Hindlimb muscle (tissue), 1 donor: ENCODE measurements at places on chromosomes 2 and 18. TPM values are rescaled to one million over a fixed set of nuclear protein-coding genes. Genes with fewer than 3 reads are reported as not detected.

The GFPT1 gene
- polyA plus RNA-seq, result 25.4 TPM

The CCDC85A gene
- polyA plus RNA-seq, result 6.1 TPM

The EVX2 gene
- not detected for polyA plus RNA-seq

- DNase-seq, result no peak
Measured at GRCh38 chr2:237231593-237231992, 145.9 kb downstream of the COPS8 start.

DNA sequence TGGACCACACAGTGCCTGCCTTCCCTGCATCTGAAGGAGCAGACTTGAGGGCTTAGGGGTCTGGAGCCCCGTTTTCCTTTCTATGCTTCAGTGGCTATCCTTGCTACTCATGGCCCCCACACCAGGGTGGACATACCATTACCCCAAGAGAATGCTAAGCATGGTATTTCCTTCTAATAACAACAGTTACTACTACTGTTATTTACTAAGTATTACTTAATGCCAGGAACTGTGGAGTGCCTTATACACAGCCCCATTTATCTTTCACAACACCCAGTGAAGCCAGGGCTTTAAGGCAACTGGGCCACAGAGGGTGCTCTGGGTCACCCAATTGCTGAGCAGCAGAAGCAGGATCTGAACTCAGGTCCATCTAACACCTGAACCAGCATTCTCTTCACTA is 5.8 kb upstream of the PAX8 start:
- DNase-seq, result no peak

DNA sequence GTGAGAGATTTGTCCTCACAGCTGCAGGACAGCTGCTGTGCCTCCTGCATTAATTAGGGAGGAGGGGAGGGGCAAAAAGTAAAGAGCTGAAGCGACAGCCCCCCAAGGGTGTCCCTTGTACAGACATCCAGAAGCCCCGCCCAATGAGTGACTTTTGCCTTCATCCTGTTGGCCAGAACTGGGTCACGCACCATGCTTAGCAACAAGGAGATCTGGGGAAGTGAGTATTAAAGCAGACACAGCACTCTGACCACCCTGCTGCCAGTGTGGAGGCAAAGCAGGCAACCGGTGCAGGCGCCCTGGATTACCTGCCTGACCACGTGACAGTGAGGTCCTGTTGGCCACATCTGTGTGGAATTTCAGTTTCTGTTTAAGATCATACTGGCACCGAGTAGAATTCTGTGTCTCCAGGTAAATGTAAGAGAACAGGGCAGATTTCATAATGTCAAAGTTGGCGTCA is 21.5 kb upstream of the BIN1 start:
- no peak for DNase-seq
